ENCODE measurements at places on chromosomes 12 and 14. TPM values are rescaled to one million over a fixed set of nuclear protein-coding genes. Genes with fewer than 3 reads are reported as not detected.

DNA sequence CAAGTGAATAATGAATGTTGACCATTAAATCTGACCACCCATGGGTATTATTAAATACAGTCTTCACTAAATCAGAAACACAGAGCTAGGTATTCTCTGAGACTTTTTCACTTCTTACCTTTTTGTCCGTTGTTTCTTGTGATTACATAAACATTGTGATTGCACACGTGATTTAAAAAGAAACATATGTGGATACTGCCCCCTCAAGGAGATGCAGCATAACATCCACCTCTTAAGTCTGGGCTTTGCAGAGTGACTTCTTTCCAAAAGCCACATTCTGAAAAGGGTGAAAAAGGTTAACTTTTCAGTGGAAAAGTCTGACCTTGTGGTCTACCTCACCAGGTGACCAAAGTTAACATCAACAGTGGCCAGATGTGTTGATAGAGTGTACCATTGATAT, 185.5 kb upstream of the FAR2 start:
- no peak for DNase-seq
- H3K36me3 ChIP-seq: no peaks in the 10 kb centered on the region
- peaks cover 9% of the 10 kb centered on the region for H3K4me1 ChIP-seq
- no peak overlapping the region for H3K4me3 ChIP-seq

DNA sequence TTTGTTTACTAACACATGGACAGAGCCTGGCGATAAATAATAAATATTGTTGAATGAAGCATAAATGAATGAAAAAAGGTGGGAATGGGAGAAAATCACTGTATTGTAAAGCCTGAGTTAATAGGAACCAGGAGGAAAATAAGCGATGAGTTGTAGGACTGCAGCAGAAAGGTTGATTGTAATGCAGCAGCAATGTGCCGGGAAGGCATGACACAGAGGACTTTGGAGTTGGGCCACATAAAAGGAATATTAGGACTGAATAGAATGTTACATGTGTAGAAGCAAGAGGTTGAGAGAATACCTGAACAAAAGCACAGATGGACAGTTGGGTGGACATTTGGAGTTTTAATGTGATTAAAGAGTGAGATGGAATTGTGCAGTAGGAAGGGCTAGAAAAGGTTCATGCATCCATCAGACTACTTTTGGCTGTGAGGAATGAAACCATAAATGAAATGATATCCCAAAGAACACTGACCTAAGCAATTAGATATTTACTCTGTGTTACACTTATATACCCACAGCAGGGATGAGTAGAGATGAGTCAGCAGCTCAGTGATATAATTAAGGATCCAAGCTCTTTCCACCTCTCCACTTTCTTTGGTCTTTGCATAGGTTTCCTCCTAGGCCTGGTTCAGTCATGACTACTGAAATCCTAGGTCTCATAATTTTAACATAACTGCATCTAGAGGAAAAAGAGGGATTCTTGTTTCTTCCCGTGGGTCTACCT, 55.4 kb downstream of the CCER1 start:
- no peak overlapping the region for H3K4me3 ChIP-seq
- H3K27ac ChIP-seq: no peak overlapping the region
- H3K36me3 ChIP-seq: no peaks in the 10 kb centered on the region
- DNase-seq: no peak
- H3K27me3 ChIP-seq: no peaks in the 10 kb centered on the region
- H3K4me1 ChIP-seq: no peaks in the 10 kb centered on the region

- no peak overlapping the region for H3K4me3 ChIP-seq
- no peaks in the 10 kb centered on the region for H3K36me3 ChIP-seq
- H3K27ac ChIP-seq: no peak overlapping the region
These were observed 72.2 kb upstream of the CRY1 start for GRCh38 chr12:107165581-107165980.

DNA sequence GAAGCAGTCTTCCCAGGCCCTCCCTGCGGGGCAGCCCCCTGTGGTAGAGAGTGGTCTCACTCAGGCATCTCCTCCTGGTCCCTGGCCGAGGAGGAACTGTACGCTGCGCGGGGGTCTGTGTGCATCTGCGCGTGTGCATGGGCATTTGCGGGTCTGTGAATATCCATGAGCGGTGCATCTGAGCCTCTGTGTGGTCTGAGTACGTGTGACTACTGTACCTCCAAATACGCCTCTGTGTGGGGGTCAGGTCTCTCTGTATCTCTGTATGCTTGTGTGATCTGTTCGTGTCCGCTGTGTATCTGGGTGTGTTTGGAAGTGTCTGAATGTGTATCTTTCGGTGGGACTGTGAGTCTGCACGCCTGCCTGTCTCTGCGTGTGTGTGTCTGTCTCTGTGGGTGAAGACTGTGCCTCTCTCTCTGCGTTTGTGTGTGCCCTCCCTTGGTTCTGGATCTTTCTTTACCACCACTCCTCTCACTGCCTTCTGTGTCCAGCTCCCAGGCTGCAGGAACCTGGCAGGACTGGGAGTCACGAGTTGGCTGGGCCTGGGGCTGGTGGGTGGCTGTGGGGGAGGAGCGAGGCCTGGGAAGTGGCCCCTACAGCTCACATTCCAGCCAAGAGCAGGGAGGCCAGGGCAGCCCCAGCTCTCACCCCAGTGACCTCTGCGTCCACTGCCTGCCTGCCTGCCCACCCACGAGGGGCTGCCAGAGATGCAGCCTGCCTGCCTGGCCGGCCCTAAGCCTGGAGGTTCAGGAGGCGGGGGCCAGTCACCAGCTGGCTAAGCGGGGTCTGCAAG, 1.1 kb upstream of the PGF start:
- H3K4me3 ChIP-seq: peak overlapping the region; percentile 46
- DNase-seq: no peak
- H3K27ac ChIP-seq: peak overlapping the region; percentile 1
- peaks cover 29% of the 10 kb centered on the region for H3K4me1 ChIP-seq
- H3K36me3 ChIP-seq: no peaks in the 10 kb centered on the region

- DNase-seq: no peak
- no peaks in the 10 kb centered on the region for H3K4me1 ChIP-seq
- H3K27ac ChIP-seq: no peak overlapping the region
- no peaks in the 10 kb centered on the region for H3K36me3 ChIP-seq
These were observed 211.2 kb upstream of the AVPR1A start for GRCh38 chr12:63362166-63362565.

DNA sequence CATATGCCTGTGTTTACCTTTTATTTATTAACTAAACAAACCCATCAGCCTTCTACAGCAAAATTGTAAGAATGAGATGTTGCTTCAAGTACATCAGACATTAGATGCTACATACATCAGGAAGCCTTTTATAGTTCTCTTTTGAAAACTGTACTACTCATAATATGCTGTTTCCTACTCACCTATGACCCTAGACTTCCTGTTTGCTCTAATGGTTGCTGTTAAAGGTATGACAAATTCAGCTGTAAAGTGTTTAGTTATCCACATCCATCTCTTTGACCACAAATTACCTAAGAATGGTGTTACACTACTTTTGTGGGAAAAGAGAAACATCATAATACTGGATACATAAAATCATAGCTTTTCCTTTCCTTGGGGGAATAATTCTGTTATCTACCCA, 220.0 kb downstream of the RAD51B start:
- H3K4me3 ChIP-seq: no peak overlapping the region
- peaks cover 2% of the 10 kb centered on the region for H3K36me3 ChIP-seq
- no peaks in the 10 kb centered on the region for H3K27me3 ChIP-seq
- peaks cover 68% of the 10 kb centered on the region for H3K4me1 ChIP-seq
- DNase-seq: no peak

DNA sequence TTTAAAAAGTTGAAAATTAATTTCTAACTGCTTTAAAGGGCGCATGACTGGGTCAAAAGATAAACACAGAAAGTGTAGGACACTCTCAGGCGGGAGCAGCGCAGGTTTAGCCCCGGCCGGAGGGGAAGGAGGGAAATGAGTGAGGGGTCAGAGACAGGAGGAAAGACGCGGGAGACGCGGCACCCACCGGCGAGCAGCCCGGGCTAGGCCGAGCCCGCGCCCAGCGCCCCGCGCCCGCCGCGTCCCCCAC, 591 bp downstream of the GXYLT1 start:
- H3K27me3 ChIP-seq: no peaks in the 10 kb centered on the region
- peak overlapping the region; percentile 91 for H3K4me3 ChIP-seq
- H3K27ac ChIP-seq: peak overlapping the region; percentile 82
- no peak for DNase-seq
- peaks cover 31% of the 10 kb centered on the region for H3K4me1 ChIP-seq
- no peaks in the 10 kb centered on the region for H3K36me3 ChIP-seq

The KLRD1 gene
- total RNA-seq: 0.81 TPM

The KANSL2 gene
- 48.3 TPM for total RNA-seq

The KRT74 gene
- total RNA-seq: not detected
